Fibroblast of skin of right biceps (primary cell): ENCODE measurements at places on chromosomes 16 and 17.

GRCh38 chr17:31515267-31515666 lies 123.8 kb downstream of the RAB11FIP4 start:
- DNase-seq: no peak

DNA sequence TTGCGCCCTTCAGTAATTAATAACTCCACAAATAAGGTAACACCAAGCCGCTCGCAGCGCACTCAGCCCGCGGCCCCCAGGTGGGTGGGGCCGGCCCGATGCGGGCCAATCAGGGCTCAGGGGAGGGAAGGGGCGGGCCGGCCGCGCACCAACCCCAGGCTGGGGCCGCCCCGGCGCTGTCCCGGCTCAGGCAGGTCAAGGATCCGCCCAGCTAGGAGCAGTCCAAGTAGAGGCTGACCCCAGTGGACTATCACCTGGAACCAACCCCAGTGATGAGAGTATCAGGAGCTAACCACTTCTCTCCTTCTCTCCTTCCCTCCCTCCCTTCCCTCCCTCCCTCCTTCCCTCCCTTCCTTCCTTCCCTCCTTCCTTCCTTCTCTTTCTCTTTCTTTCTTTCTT lies 110.8 kb downstream of the C16orf78 start:
- DNase-seq: peak; percentile 7

- DNase-seq: peak; percentile 76
Measured at GRCh38 chr17:63974594-63975192, 2.0 kb upstream of the SCN4A start.

DNA sequence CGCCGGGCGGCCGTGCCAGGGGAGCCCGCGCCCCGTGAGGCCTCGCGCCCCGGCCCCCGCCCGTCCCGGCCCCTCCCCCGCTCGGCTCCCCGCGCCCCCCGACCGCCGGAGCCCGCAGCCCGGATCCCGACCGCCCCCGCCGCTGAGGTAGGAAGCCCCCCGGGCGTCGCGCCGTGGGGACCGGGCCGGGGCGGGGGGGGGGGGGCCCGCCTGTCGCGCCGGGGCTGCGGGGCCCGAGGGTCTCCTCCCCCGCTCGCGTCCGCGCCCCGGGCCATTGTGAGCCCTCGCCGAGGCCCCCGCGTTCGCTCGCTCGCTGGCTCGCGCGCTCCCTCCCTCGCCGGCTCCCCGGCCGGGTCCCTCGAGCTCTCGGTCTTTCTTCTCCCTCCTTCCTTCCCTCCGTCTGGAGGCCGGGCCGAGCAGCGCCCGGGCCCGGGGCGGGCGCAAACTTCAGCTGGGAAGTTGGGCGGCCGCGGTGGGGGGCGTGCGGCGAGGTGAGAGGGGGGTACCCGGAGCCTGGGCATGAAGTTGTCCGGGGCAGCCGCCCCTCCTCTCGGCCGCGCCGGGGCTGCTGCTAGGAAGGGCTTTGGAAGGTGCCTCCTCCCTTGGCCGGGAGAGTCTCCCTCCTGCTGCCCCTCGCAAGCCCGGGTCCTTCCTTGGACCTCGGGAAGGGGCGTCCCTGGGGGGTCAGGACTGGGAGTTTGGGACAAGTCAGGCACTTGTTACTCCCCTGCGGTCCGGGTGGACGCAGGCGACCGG lies 419 bp downstream of the GLIS2 start:
- peak; percentile 37 for DNase-seq

- no peak for DNase-seq
Measured at GRCh38 chr16:88121886-88122580, 170.8 kb downstream of the BANP start.

GRCh38 chr16:9113707-9114106 lies 22.3 kb downstream of the HAPSTR1 start:
- no peak for DNase-seq

DNA sequence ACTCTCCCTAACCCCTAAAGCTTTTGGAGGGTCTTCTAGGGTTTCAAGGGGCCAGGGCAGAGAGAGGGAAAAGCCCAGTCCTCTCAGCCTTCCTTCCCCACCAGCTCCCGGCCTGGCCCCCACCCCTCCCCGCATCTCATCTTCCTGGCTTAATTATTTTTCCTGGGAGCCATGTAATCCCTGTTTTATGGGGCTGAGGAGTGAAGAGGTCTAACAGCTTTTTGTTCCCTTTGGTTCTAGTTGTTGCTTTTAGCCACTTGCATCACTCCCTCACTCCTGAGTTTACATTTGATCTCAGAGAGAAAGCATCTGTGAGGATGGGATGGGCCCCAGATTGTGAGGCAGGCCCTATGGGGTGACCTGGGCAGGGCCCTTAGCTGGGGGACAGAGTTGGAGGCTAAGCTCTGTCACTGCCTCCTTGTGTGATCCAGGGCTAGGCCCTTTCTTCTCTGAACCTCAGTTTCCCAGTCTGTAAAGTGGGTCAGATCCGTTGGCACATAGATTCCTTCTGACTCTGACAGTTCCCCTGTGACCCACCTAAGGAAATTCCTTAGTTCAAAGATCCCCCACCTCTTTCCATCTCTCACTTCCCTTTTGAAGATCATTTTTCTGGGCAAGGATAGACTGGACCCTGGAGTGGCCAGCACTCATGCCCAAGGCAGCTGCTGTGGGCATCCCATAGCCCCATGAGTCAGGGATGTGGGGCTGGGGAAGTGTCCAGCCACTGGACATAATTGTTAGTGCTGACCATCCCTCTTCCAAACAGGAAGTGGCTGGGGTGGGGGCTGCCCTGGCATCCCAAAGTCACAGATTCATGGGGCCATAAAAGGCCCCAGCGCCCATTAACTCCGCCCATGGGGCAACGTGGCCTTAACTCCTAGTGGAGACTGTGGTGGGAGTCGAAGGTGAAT lies 20.1 kb downstream of the UNC119 start:
- DNase-seq: no peak

DNA sequence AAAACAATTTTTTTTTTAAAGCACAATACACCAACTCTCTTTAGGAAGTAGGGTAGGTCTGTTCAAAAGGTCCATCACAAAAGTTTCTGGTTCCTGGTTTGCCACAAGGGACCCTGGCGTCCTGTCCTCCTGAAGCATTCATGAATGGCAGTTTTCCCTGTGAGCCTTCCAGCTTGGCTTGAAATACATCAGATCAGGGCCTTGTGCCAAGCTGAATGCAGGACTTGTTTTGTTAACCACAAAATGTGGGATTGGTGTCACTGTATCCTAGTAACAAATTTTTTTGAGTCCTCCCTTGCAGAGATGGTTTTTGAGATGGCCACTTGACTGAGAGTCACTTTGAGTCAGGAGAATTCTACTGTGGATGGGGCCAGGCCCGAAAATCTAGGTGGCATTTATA lies 3.9 kb downstream of the GNAO1 start:
- DNase-seq: peak; percentile 30

- DNase-seq: no peak
Measured at GRCh38 chr17:21418446-21419298, 42.5 kb downstream of the KCNJ12 start.
